ENCODE measurements at places on chromosomes 3 and 15. TPM values are rescaled to one million over a fixed set of nuclear protein-coding genes. Genes with fewer than 3 reads are reported as not detected.

TGM5 gene
- polyA plus RNA-seq, result 7.3 TPM

SCN11A gene
- polyA plus RNA-seq, result 0.06 TPM

GUCA1C gene
- not detected for polyA plus RNA-seq

DNA sequence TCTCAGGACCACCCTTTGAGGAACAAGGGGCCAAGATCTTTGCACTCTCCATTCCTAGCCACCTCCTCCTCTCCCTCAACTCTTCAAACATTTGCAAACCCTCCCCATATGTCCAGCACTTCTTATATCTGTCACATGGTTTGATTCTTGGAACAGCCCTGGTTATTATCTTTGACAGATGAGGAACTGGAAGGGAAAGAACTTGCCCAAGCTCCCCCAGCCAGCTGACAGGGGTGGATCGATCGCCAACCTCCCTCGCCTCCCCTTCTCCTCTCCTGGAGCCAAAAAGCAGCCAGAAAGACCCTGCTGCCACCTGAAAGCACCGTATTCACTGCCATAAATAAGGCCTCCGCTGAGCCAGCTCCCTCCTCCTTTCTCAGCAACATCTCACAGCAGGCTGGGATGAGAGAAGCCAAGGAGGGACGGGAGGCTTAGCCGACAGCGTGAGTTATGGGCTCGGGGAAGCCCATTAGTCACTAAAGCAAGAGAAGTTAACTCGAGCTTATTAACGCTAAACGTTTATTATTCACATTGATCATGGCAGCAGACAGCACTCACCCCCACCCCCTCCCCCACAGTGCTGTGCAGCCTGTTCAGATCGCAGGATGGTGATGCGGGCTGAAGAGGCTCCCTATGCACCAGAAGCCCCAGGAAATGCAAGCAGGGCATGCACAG, 22.2 kb upstream of the FGD5 start:
- no peak overlapping the region for H3K4me3 ChIP-seq
- peaks cover 1% of the 10 kb centered on the region for H3K27me3 ChIP-seq
- H3K27ac ChIP-seq, result no peak overlapping the region
- no peaks in the 10 kb centered on the region for H3K4me1 ChIP-seq
- DNase-seq, result no peak

GRCh38 chr3:151226088-151226563, 23.1 kb upstream of the GPR171 start:
- DNase-seq, result no peak
- no peaks in the 10 kb centered on the region for H3K36me3 ChIP-seq
- no peak overlapping the region for H3K27ac ChIP-seq
- H3K4me1 ChIP-seq, result peaks cover 9% of the 10 kb centered on the region
- no peak overlapping the region for H3K4me3 ChIP-seq
- H3K27me3 ChIP-seq, result no peaks in the 10 kb centered on the region

- H3K27me3 ChIP-seq, result no peaks in the 10 kb centered on the region
- no peaks in the 10 kb centered on the region for H3K4me1 ChIP-seq
- H3K4me3 ChIP-seq, result no peak overlapping the region
Observed at GRCh38 chr3:78867409-78868372, 900.1 kb downstream of the ROBO1 start.

GRCh38 chr3:71217640-71218222, 365.8 kb downstream of the FOXP1 start:
- H3K4me3 ChIP-seq, result no peak overlapping the region
- H3K27me3 ChIP-seq, result no peaks in the 10 kb centered on the region
- no peaks in the 10 kb centered on the region for H3K4me1 ChIP-seq
- no peak for DNase-seq
- H3K27ac ChIP-seq, result no peak overlapping the region

DNA sequence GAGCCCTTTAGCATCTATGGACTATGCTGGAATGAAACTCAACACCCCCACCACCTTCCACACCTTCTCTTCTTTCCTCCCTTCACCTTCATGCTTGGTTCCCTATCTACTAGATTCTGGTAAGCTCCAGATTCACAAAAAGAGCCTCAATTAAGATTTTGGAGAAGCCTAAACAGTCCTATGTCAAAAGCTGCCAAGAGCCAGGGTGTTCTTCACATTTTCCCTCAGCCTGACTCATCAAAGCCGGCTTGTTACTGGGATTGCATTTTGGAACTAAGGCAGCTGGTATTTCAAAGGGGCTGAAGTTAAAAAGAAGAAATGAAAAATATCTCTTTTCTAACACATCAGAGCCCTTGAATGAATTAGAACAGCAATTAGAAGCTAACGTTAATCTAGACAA, 247.7 kb downstream of the MYRIP start:
- H3K27ac ChIP-seq, result no peak overlapping the region
- H3K4me1 ChIP-seq, result no peaks in the 10 kb centered on the region
- H3K4me3 ChIP-seq, result no peak overlapping the region
- DNase-seq, result no peak
- H3K36me3 ChIP-seq, result no peaks in the 10 kb centered on the region

GRCh38 chr3:168029705-168030104, 66.0 kb downstream of the GOLIM4 start:
- no peak overlapping the region for H3K27ac ChIP-seq
- H3K4me3 ChIP-seq, result no peak overlapping the region
- H3K4me1 ChIP-seq, result no peaks in the 10 kb centered on the region
- H3K36me3 ChIP-seq, result peaks cover 7% of the 10 kb centered on the region

DNA sequence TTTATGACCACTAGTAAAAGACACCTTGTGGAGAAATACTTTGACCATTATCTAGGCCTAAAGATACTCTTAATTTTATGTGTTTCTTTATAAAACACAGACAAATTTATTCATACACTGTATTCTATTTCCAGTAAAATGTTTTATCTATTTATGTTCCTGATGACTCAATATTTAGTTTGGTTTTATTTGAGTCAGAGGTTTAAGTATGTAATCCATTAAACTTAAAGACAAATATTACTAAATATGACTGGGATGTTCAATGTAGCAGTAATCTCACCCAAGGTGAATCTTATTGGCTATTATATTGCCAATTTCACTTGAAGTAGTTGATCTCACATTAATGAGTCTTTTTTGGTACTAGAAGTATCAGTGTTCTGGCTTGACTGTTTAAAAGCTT, 799.7 kb downstream of the CADM2 start:
- H3K36me3 ChIP-seq, result no peaks in the 10 kb centered on the region
- DNase-seq, result no peak
- no peak overlapping the region for H3K27ac ChIP-seq
- H3K27me3 ChIP-seq, result no peaks in the 10 kb centered on the region
- H3K4me3 ChIP-seq, result no peak overlapping the region

GRCh38 chr15:74781431-74782258, at the start of gene CSK:
CSK (plus strand) TSS chr15:74782080; CDS start chr15:74798298, 16,218 bp downstream.
- H3K4me1 ChIP-seq, result peaks cover 59% of the 10 kb centered on the region
- H3K36me3 ChIP-seq, result no peaks in the 10 kb centered on the region
- H3K27ac ChIP-seq, result peak within 1 kb of the TSS; percentile 96
- H3K4me3 ChIP-seq, result peak within 1 kb of the TSS; percentile 94
- H3K27me3 ChIP-seq, result no peaks in the 10 kb centered on the region

Data from GM12878 (cell line).